ENCODE measurements at places on chromosomes 2 and 18.

DNA sequence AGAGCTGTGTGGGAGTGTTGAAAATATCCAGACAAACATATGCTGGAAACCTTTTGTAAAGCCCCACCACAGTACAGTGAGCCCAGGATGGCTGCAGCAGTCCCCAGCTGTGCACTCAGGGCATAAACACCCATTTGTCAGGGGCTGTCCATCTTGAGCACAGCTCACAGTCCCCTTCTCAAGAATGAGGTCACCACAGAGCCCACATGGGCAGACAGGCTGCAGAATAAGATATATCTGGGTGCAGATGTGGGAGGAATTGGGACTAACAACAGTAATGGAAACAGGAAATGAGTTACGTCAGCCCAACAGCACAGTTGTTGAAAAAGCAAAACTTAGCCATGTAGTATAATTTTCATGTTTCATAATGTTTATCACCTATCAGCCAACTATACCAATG is 219.6 kb downstream of the ETAA1 start:
- no peak for DNase-seq

DNA sequence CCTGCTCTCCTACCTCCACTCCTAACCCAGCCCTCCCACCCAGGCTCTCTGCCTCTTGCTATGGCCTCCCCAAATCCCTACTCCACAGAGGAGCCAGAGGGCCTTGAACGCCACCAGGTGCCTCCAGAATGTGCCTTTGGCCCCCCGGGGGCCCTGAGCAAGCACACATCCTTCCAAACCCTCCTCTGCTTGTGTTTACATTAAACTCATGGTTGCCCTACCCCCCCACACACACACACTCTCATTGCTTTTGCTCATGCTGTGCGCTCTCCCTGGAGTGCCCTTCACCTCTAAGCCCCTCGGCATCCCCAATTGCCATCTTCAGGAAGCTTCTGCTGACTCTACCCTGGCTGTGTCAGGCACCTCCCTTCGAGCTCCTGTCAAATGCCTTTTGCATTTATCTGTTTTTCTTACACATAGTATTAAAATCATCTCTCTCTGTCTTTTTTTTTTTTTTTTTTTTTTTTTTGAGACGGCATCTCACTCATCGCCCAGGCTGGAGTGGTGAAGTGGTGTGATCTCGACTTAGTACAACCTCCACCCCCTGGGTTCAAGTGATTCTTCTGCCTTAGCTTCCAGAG is 16.3 kb upstream of the TET3 start:
- DNase-seq = no peak

DNA sequence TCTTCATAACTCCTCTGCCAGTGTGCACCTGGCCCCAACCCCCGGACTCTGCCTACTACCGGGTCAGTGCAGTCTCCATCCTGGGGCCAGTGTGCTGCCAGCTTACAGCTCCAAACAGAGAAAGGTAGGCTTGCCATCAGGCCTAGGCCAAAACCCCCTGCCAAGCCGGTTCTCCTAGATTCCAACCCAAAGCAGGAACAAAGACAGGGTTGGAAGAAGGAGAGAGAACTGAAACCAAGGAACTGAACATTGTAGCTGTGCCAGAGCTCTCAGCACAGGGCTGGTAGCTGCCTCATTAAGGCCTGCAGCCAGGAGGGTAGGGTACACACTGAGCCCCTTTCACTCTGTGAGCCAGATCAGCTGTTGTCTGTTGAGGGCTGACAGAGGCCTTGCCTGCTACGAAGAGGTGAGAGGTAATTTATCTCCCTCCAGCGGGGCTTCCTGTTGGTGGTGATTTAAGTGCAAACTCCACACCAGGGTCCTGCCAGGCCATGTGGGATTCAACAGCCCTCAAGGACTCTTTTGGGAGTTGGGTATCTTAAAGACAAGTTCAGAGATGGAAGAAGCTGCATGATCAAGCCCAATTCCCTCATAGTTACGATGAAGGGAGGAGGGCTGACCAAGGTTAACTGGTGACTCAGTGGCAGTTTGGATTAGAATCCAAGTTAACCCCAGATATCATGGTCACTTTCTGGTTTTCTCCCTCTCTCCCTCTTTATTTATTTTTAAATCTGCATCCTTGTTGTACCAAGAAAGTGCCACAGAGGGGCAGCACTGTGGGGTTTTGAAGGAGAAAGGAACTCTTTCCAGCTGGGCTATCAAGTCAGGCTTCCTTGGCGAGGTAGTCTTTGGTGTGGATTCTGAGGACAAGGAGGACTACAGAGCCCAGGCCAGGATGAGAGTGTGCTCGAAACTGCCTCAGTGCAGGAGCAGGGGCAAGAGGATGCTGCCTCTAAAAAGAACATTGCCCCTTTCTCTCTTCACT is 48.1 kb downstream of the CYRIA start:
- no peak for DNase-seq

DNA sequence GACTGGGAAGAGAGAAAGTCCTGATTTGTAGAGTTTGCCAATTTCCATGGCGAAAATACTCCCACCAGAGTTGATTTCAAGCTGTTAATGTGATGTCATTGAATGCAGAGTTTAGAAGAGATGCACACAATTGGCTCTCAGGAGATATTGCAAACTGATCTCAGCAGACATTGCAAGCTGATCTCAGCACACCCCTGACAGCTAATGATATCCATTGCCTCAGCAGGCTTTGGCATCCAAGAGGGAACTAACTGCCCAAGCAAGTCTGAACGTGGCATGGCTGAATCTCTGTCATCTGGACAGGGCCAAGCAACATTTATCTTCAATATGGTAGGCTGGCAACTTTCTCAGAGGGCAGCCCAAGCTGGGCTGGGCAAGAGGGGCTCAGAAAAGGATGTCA is 78.4 kb upstream of the CYP1B1 start:
- DNase-seq = no peak

GRCh38 chr2:95387358-95387757 is 15.2 kb upstream of the FAHD2A start:
- DNase-seq = peak; percentile 19

- DNase-seq = no peak
Measured at GRCh38 chr2:17257189-17257909, 260.9 kb downstream of the RAD51AP2 start.

- DNase-seq = no peak
Measured at GRCh38 chr2:240457223-240458043, 22.0 kb downstream of the GPC1 start.

- DNase-seq = no peak
Measured at GRCh38 chr18:6273423-6273822, 141.3 kb downstream of the L3MBTL4 start.

DNA sequence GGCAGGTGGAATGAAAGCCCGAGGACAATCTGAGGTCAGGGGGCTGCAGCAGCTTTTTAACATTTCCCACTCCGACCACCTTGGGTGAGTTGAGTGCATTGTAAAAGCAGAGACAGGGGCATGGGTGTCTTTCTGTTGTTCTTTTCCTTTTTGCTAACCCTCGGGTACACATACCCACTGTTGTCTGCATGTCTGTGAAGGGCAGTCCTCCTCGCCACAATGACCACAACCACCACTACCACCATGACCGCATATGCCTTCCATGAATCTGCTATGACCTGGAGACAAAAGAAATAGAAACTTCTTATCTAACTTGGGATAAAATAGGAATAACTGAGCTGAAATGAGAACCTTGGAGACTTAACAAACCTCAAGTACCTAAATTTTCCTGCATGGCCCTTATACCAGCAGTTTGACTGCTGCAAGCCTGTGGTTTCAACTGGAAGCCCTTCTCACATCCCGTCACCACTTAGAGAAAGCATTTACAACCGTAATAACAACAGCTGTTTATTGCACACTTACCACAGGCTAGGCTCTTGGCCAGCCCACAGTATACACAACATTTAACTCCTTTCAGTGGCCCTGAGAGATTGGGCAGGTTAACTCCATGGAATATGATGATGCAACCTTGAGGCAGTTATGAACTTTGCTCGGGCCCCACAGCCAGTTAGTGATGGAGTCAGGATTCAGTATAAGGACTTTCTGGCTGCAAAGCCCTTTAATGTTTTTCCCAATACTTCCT is 80.3 kb downstream of the GYPC start:
- DNase-seq = no peak

- peak; percentile 89 for DNase-seq
Measured at GRCh38 chr2:96531872-96532505, 4.6 kb upstream of the ARID5A start.

- DNase-seq = peak; percentile 82
Measured at GRCh38 chr2:113283704-113284284, 5.1 kb upstream of the PAX8 start.

- no peak for DNase-seq
Measured at GRCh38 chr18:76994086-76994654, 138.4 kb downstream of the MBP start.

- no peak for DNase-seq
Measured at GRCh38 chr2:192500550-192501200, 305.9 kb upstream of the TMEFF2 start.

DNA sequence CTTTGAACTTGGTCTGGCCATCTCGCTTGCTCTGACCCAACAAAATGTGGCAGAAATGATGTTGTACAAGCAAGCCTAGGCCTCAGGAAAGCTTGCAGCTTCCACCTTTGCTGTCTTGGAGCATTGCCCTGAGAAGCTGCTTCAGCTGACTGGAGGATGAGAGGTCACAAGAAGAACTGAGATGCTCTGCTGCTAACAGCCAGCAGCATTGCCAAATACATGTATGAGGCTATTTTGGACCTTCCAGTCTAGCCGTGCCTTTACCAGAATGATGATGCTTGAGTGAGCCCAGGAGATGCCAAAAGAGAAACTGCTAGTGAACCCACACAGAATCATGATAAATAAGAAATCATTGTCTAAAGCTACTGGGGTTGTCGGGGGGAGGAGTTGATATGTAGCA is 13.2 kb upstream of the ITGAV start:
- DNase-seq = no peak

GRCh38 chr2:196262606-196263005 is 91.2 kb upstream of the STK17B start:
- no peak for DNase-seq

DNA sequence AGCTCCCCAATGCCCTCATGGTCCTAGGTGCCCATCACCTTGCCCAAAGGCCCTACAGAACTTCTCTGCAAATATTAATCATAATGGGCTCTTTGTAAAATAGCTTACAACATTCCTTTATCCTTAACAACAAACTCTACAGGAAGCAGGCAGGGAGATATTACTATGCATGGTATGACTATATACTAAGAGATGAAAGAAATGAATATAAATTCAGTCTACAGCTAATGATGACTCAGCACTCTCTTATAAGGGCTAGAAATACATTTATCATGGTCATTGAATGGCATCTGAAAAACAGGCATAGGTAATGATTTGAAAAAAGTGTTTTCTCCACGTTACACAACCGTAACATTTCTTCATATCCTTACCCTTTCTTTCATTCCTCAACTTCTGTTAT is 254.8 kb upstream of the DSEL start:
- no peak for DNase-seq

GRCh38 chr2:237888389-237888788 is 29.0 kb downstream of the RAMP1 start:
- no peak for DNase-seq

DNA sequence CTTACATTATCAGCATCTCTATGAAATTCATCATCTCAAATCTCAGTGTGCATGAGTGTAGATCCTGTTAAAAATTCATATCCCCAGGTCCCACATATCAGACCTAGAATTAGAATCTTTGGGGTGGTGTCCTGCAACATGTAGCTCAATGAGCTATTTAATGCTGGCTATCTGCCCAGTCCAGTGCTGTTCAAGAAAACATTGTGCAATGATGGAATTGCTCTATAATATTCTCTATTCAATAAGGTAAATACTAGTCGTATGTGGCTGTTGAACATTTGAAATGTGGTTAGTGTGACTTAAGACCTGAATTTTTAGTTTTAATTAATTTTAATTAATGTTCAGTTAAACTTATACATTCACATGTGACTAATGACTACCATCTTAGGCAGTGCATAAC is 127.4 kb downstream of the NOL4 start:
- DNase-seq = no peak

- no peak for DNase-seq
Measured at GRCh38 chr2:40430776-40431599, 20.9 kb downstream of the SLC8A1 start.

GRCh38 chr2:128403814-128404708 is 85.4 kb upstream of the HS6ST1 start:
- peak; percentile 15 for DNase-seq

GRCh38 chr2:126620302-126620701 is 35.7 kb upstream of the GYPC start:
- no peak for DNase-seq

GRCh38 chr2:9618410-9618809 is 12.4 kb downstream of the YWHAQ start:
- no peak for DNase-seq

GRCh38 chr2:219560037-219560892 is 11.1 kb downstream of the OBSL1 start:
- no peak for DNase-seq

GRCh38 chr18:616380-616995 is 19.7 kb downstream of the CLUL1 start:
- DNase-seq = no peak

DNA sequence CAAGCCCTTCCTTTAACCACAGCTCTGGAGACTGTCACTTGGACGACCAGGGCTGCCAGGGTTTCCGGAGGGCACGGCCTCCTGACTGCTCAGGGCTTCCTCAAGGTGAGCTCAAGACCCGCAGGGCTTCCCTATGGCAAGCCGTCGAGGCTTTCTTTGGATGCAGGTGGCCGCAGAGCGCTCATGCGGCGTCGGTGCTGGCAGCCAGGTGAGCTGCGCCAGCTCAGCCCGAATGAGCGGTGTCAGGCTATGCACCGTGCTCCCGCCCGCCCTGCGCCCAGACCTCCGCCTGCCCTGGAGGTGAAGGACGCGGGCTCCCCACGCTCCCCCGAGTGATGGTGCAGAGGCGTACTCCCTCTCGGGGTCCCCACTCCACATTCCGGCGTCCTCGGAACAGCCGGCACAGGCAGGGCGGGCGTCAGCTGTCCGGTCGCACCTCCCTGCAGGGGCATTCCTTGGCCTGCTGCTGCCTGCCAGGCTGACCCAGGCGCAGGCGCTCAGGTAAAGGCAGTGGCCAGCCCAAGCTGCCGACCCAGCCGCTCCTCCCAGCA is 20.8 kb upstream of the TUBB6 start:
- DNase-seq = peak; percentile 71

DNA sequence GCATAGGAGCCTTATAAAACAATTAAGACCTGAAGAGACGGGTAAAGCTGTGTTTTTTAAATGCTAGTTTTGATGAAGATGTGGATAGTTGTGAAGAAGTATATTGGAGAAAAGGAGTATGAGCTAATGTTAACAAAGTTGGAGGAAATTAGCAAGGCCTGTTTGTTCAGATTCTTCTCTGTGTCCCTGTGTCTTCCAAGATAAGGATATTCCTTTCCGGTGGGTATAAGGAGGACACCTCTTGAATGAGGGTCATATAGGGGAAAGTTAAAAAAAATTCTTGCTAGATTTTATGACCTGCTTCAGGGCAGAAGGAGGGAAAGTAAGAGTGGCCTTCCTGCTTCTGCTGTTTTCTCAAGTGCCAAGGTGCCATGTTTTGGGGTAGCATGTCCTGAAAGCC is 59.0 kb downstream of the CCDC68 start:
- DNase-seq = no peak

GRCh38 chr18:77668219-77668618 is 418.6 kb downstream of the GALR1 start:
- DNase-seq = no peak

Data from upper lobe of right lung (tissue), 1 donor.